ENCODE measurements at places on chromosomes 2 and 18.

DNA sequence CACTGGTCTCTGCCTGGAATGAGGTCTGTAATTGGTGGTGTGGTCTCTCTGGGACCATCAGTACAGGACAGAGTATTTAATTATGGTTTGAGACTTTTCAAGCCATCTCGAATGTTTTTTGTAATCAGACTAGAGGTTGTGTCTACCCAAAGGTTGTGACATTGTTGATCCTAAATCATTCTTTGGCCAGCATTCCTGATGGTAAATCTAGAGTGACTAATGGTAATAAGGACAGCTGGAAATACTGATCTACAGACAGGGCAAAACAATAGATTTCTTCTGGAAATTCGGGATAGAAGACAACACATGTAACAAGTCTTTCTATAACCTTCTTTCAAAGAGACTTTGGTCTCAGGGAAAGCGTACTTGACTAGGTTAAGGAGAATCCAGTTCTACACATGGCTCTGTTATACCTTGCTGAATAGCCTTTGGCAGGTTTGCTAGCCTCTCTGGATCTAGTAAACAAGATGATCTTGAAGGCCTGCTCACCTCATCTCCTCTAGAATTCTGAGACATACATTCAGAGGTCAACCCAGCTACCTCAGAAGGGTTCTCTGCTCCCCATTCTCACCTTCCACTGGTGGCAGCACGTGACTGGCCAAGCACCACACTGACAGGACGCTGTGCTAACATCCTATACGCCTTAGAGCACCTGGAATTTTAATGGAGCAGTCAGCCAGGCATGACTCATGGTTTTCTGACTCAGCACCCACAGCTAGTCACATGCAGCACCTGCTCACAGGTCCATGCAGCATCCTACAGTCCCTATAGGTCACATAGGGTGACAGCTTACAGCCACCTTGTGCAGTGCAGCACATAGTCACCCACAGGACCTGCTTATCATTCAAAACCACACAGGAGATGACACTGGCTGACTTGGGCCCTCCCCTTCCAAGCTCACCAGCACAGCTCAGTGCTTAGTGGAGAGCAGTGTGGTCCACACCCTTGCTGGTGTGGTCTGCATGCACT lies 12.2 kb downstream of the PLB1 start:
- DNase-seq = no peak

DNA sequence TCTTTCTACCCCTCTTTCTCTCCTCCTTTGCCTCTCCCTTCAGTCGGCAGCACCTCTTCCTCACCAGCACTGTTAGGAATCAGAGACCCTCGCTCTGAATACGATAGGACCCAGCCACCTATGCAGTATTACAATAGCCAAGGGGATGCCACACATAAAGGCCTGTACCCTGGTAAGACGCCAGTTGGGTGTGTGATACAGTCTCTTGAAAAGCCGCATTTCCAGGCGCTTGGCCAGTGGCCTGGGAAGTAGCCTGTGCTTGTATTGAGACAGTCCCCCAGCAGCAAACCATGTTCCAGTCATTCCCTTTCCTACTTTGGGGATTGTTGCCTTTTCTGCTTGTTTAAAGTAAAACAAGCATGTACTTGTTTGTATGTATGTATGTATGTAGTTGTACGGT lies 118.4 kb upstream of the DAPL1 start:
- DNase-seq = no peak

- DNase-seq = no peak
These were observed 29.5 kb downstream of the TNP1 start for GRCh38 chr2:216830346-216830745.

- DNase-seq = no peak
These were observed 5.3 kb downstream of the NGEF start for GRCh38 chr2:233007739-233008138.

DNA sequence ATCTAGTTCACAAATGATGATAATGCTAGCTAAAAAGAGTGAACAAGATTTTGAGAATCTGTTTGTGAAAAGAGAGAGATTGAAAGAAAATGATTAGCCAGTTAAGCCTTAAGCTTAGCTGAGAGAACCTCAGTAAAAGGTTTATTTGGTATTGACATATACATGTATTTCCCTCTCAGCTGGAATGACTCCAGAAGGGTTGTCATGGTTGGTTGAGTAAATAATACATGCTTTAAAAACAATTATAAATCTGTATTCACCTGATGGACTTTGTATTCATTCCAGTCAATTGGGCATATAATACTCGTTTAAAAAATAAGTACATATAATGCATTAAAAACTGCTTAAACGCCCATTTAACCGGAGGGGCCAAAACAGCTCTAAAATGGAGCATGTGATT lies 181.4 kb downstream of the GRB14 start:
- DNase-seq = no peak

DNA sequence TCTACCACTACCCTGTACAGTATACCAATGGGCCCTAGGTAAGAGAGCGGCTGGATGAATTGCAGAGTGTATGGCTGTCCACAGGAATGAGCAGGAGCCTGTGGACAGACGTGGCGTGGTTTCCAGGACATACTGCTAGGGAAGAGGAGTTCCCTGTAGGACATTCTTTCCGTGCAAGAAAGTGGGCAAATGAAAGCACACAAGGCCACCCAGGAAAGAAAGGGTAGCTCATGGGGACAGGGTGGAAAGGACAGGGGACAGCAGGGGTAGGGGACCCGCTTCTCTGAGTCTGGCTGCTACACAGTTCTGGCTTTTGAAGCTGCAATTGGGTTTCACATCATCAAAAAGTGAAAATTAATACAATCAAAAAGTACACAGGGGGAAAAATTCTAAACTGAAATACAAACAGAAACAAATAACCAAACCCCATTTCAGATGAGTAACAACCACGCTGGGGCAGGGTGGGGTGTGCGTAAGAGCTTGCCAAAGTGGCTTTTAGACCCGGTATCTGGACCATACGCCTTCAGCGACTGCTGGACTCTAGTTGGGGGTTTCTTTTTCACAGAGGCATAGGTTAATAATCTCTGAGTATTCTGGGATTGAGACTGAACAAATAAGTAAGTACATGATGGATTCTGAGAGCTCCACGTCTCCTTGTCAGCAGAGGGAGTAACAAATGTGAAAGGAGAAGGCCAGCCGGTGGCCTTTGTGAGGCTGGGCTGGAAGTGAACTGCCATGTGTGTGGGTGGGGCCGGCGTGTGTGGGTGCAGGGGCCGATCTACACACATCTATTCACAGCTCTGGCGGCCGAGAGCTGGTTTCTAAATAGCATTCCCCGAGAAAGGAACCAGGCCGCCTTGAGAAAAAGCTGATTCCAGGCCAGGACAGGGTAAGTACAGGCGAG lies 84.0 kb downstream of the HDAC4 start:
- no peak for DNase-seq

DNA sequence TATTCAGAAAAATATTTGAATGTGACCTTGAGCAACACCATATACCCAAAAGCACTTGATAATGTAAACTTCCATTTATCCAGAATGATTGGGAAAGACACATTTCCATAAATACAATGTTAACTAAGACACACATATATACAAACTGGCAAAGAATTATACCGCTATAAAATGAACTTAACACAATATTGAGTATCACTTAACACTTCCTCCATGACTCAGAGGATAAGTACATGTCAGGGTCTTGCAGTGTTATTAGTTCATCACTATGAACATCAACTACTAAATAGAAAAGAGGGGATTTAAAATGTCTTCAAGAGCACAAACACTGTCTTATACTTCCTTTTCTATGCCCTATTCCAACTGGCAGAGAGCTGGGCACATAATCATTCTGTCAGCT lies 18.6 kb downstream of the WDSUB1 start:
- no peak for DNase-seq

- DNase-seq = no peak
These were observed 41.0 kb downstream of the CDKL4 start for GRCh38 chr2:39202639-39203369.

- no peak for DNase-seq
These were observed 66.8 kb downstream of the CCDC138 start for GRCh38 chr2:108853421-108853820.

DNA sequence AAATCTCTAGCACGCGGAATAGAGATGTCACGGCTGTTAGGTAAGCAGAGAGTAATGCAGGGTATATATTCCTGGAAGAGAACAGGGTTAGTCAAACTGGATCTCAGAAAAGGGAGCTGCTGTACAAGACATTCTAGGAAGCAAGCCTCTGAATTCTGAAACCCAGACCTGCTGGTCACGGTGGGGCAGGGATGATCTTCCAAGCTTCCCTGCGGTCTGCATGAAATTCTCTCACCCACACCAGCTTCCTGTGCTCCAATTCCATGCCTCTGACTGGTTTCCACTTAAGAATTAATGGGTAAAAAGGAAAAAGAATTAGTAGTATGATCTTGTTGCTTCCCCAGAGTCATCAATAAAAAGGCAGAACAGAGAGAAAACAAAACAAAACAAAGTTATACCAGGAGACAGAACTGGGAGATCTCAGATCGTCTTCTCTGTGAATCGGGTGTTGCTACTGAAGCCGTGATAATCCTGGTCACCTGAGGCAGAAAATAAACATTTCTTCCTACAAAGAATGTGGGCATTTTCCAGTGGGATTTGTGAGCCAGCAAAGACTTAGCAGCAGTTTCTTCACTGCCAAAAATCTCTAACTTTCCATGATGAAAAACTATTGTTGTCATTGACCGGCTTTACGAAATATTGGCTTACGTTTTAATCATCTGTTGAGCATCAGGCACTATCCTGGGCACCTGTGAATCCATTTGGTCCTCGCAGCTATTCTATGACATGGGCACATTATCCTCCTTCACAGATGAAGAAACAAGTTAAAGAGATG lies 5.3 kb upstream of the CYP27C1 start:
- DNase-seq = no peak

- DNase-seq = no peak
These were observed 440.8 kb upstream of the CDH20 start for GRCh38 chr18:60892441-60892840.

DNA sequence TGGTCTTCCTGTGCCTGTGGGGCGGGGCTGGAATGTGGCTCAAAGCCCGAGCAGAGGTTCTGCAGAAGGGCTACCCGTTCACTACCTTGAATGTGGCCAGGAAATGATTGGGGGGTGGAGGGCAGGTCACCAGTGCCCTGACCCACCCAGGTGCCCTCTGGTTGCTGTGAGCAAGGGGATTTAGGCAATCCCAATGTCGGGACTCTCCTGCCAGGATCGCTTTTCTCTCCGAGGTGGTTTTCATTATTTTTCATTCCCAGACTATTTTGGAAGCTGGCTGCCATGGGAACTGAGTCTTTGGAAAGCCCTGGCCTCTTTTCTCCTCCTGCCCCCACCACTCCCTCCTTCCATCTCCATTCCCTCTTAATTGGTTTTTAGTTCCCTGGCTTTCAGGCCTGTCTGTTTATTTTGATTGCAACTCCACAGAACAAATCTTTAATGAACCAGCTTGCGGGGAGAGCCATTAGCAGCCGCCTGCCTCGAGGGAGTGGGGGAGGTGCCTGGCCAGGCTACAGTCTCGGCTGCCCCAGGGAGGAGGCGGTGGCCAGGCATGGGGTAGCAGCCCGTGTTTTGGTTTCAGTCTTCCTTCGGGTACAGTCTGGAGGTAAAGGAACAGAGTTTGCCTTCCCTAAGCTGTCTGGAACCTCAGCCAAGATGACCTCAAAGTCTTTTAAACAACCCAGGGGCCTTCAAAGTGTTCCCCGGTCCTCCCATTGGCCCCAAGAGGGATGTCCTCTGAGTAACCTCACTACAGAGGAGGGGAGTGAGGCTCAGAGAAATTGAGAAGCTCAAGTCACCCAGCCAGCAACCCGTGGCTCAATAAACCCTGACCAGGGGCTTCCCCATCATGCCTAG lies 114.4 kb upstream of the HAAO start:
- DNase-seq = no peak

GRCh38 chr2:25103287-25103871 lies 61.5 kb downstream of the EFR3B start:
- no peak for DNase-seq

- no peak for DNase-seq
These were observed 257.2 kb upstream of the SALL3 start for GRCh38 chr18:78722386-78722785.

- no peak for DNase-seq
These were observed 54.3 kb downstream of the HAUS1 start for GRCh38 chr18:46158499-46158898.

GRCh38 chr2:173999272-173999671 lies 34.1 kb upstream of the SP3 start:
- DNase-seq = no peak

- no peak for DNase-seq
These were observed 290.7 kb upstream of the SLC14A2 start for GRCh38 chr18:45324495-45325113.

DNA sequence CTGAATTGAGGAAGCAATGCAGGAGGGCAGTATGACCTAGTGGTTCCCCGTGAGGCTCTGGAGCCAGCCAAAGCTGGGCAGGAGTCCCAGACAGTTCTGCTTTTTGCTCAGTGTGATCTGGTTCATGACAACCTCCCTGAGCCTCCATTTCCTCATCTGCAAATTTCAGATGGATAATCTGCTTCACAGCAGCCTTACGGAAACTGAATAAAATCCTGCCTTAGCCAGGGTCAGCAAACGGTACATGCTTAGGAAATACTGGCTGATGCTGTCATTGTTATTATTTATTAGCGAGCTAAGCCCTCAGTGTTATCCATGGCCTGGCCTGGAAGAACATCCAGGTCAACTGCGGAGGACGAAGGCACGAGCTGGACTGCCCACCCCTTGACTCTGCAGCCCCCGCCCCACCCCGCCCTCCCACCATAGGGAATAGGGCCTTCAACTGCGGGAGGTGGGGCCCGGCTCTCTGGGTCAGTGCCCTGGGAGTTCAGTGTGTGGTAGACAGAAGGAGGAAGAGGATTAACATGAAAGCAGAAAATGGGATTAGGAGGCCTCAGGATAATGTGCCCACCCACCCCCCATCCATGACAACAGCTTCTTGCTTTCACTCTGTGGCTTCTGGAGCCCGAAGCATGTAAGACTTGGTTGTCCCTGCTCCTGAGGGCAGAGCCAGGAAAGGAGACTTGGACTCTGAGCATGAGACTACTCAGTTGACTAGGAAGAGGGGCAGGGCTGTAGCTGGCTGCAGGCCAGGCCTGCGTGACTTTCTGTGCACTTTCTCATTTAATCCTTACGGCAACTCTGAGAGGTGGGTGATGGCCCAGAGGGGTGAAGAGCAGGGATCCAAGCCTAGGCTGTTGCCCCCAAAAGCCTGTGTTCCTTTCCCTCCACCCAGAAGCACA lies 13.1 kb downstream of the PKDCC start:
- no peak for DNase-seq

- DNase-seq = no peak
These were observed 332.0 kb downstream of the SOX11 start for GRCh38 chr2:6024229-6024628.

GRCh38 chr2:28566521-28567041 lies 70.7 kb downstream of the PLB1 start:
- DNase-seq = peak; percentile 93

GRCh38 chr2:73703675-73704074 lies 33.5 kb downstream of the TPRKB start:
- no peak for DNase-seq
